ENCODE measurements at places on chromosomes 6 and 20.

GRCh38 chr20:591941-592340, 18.2 kb downstream of the TCF15 start:
- no peak for DNase-seq

DNA sequence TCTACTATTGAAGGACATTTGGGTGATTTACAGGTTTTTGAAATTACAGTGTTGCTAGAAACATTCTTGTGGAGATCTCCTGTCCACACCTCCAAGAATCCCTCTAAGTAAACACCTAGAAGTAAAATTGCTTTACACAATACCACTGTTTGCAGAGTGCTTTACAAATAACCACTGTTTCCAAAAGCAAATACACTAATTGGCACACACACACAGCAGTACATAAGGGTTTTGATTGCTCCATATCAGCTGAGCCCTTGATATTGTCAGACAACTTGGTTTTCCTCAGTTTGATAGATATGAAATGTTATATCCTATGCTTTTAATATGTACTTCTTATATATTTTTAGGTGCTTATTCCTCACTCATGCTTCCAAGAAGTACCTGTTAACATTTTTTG, 6.3 kb downstream of the HMGN4 start:
- DNase-seq, result no peak

DNA sequence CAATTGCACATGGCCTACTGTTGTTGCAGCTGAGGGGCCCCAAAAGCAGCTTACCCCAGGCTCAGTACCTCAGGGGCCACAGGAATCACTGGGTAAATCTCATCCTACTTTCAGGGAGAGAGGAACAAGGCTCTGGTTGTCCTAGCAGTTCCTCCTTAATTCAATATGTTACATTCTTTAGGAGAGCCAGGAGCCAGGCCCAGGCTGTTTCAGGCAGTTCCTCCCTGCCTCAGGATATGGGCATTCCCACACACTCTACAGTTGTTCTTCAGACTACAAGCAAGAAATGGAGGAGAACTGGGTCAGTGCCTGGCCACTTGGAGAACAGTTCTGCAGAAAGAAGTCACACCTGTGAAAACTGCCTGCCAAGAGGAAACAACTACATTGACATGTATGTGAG, 9.6 kb upstream of the BTN3A2 start:
- DNase-seq, result no peak

DNA sequence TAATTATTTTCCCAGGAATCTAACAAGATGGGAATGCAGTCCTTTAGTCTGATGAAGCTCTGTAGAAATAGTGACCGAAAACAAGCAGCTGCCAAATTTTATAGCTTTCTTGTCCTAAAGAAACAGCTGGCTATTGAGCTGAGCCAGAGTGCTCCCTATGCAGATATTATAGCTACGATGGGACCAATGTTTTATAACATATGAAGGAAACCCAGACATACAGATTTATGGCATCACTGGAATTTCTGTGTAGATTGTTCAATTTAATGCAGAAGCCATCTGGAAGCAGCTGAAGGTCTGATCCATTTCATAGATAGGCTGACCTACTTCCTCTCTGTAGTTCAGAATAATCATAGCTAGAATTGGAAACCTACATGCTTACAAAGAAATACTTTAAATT, 11.8 kb upstream of the SNPH start:
- no peak for DNase-seq

DNA sequence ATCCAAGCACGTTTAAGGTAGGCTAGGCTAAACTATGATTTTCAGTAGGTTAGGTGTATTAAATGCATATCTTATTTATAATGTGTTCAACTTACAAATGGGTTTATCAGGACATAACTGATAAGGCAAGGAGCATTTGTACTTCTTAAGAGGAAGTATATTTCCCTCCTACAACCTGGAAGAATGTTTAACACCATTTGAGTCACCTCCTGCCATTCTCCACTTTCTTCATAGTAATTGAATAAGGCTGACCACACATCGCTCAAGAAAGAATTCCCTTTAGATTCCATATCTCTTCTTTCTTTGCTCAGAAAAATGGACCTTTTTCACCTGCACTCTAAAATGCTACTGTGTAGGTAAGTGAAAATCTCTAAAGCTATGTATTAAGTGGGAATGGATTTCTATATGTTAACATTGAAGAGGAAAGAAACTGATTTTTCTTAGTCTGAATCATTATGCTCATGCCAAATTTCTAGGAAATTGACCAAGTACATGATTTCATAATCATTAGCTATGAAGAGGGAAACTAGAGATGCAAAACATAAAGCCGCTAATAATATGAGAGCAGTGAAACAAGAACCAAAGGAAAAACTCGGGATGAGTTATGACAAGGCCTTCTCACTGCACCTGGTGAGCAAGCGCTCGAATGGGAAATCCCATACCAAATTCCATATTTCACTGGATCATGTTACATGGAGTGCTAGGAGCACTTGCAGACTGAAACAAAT, 210.4 kb downstream of the ALDH8A1 start:
- DNase-seq, result no peak

DNA sequence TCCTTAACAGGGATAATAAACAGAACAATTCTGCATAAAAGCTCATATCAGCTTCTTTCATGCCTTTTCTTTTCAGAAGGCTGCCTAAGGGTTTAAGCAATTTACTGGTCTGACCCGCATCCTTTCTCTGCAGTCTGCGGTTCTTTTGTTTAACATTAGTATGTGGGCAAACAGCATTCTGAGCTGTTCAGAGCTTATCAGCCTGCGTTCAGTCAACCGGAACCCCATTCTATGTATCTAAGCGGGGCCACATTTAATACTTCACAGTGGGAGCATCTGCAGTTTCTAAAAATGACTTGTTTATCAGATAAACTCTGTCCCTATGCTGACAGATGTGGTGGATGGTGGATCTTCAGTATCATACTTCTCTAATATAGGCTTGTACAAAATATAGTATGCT, 758.9 kb upstream of the MMS22L start:
- DNase-seq, result no peak
